ENCODE measurements at places on chromosomes 3 and 15.
A peak's percentile ranks its signal among the peaks of the same experiment; 100 is the strongest.

DNA sequence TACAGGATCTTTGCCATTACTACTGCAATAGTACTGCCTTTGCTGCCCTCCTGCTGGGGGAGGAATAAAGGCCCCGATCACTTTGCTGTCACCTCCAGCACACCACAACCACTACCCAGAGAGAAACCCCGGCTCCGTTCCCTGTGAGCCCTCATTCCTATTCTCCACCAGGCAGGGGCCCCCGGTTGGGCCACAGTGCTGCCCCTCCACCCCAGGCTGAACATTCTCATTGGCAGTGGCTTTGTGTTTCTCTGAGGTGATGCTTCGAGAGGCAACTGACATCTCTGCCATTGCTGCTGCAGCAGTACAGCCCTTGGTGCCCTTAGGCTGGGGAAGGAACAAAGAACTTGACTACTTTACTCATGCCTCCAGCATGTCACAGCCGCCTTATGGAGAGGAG is 612.9 kb upstream of the EPHA6 start:
- DNase-seq = no peak

GRCh38 chr3:182879031-182879611 is 85.8 kb downstream of the ATP11B start:
- no peak for DNase-seq

- no peak for DNase-seq
These were observed 172.3 kb upstream of the MCTP2 start for GRCh38 chr15:94059013-94059587.

DNA sequence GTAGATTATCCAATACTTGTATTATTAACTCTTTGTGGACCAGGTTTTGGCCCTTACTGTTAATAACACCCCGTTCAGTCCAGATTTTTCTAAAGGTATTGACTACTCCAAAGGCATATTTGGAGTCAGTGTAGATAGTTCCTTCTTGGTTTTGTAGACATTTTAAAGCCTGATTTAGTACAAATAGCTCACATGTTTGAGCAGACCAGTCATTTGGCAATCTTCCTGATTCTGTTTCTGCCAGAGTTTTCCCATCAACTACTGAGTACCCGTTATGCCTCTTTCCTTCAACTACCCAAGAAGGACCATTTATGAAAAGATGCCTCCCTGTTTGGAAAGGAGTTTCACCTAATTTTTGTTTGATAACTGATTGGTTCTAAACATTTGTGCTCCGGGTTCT is 82.0 kb downstream of the CHCHD4 start:
- DNase-seq = peak; percentile 2

- no peak for DNase-seq
These were observed 41.5 kb downstream of the SLCO3A1 start for GRCh38 chr15:91895051-91895450.

- no peak for DNase-seq
These were observed 177.0 kb downstream of the RAP2B start for GRCh38 chr3:153339065-153339464.

DNA sequence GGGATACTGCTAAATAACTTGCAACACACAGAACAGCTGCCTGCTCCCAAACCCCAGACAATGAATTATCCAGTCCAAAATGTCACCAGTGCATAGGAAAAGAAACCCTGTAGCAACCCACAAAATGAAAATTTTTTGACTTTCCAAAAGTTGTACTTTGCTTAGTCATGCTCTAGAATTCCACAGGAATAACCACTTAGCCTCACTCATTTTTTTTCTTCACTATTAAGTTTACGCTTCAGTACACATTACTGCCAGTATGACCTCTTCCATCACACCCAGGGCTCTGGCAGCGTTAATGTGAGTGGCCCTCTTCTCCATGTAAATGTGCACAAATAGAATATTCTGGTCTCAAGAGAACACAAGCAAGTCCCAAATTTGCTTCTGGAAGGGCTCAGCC is 259.8 kb downstream of the MAGI1 start:
- DNase-seq = peak; percentile 53

DNA sequence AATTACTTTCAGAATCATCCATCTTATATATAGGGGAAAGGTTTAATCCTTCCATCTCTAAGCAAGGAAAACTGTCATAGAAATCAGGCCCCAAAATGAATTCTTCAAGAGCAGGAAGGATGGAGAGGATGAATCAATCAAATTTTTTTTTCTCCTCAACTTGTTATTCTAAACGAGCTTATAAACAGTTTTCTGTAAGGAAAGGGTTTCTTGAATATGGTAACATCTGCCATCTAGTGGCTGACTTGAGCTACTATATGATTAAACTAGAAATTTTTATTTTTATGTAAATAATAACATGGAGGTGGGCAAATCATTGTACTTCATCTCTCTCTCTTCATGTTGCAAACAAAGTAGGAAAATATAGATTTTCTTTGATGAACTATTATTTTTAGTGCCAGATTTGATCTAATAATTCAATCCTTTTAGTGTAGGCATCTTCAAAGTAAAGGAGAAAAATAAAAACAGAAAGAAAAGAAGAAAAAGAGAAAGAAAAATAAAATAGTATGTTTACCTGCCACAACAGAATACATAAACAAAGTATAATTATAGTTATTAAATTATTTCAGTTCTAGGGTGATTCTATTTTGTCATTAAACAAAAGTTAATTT is 146.6 kb downstream of the SERPINI1 start:
- peak; percentile 62 for DNase-seq

DNA sequence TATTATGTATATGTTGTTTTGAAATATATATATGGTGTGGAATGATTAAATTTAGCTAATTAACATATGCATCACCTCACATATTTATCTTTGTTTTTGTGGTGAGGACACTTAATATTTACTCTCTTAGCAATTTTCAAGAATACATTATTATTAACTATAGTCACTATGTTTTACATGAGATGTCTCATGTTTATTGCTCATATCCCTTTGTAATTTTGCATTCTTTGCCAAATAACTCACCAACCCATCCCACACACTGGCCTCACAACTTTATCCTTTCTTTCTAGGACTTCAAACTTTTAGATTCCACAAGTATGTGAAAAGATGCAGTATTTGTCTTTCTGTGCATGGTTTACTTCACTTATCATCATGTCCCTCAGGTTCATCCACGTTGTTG is 950.2 kb upstream of the CADM2 start:
- no peak for DNase-seq

- DNase-seq = no peak
These were observed 53.6 kb upstream of the SNRPA1 start for GRCh38 chr15:101348643-101349042.

GRCh38 chr3:114464548-114464947 is 170.7 kb downstream of the TIGIT start:
- DNase-seq = no peak

GRCh38 chr3:102339671-102340070 is 95.1 kb upstream of the ZPLD1 start:
- DNase-seq = no peak

- peak; percentile 56 for DNase-seq
These were observed 66.4 kb upstream of the NR2E3 start for GRCh38 chr15:71743861-71744382.

DNA sequence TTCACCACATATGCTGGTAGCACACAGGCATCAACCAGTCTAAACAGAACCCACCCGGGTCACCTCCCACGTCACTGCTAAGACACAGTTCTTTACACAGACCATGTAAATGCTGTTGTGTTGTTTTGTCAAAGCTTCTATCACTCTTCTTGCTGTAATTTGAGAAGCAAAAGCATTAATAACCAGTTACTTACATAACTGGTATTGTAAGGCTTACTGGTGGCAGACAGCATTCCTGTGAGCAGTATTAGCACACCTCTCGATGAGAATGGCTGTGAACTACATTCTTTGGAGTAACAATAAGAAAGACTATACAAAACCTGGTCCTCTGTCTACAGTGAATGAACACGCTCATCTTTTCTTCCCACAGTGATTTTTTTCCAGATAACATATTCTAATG is 479.2 kb downstream of the LPP start:
- DNase-seq = no peak

DNA sequence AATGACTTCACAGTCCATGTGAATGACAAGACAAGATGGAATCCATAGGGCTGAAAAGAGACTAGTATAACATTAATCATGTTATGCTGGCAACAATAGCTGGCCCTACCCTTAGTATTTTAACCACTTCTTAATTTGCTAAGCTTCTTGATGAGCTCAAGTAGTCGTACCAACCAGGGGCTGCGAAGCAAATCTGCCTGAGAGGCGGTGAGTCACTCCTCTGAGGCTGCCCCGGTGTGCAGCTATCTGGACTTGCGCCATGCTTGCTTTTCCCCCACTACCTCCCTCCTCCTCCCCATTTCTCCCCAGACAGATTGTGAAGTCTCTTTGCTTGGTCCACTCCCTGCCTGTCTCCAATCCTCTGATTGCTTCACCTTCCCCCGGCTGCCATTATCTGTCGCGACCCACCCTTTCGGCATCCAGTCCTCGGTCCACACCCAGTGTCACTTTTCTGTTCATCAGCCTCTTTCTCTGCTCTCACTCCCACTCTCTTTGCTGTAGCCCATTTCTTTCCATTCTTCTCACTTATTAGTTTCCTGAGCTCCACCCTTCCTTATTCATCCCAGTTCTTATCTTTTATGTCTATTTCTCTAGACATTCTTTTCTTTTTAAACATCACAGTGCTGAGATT is 42.7 kb downstream of the DUT start:
- DNase-seq = peak; percentile 88

- peak; percentile 99 for DNase-seq
These were observed 9.6 kb downstream of the TGM4 start for GRCh38 chr3:44883999-44884431.

- DNase-seq = peak; percentile 31
These were observed 213.9 kb downstream of the MTHFS start for GRCh38 chr15:79682851-79683288.

DNA sequence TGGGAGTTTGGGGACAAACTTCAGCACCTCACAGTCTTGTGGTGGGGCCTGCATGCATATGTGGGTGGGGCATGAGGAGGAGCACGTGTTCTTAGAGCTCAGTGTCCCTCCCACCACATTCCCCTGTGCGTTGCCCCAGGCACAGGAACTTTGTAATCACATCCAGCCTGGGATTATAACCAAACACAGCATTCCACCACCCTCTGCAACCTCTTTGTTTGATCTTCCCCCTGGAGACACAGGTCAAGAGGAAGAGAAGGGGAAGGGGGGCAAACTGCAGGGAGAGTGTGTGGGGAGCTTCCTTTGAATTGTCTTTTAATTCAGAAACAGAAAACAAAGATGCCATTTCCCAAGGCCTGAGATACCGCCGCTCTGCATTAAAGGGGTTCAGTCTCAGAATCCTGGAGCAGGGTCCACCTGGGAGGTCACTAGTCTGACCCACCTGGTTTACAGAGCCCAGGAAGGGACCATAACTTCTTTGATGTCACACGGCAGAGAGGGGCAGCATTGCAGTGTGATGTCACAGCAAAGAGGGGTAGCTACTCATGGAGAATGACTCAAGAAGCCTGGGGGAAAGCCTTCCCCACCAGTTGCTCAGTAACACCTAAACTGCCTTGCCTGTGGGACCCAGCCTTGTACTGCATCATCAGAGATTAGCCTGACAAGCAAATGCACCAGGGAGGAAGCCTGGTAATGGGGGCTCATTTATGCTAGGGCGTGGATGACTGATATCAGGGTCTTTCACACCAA is 106.3 kb upstream of the RNU6-1 start:
- DNase-seq = peak; percentile 30

GRCh38 chr3:12553921-12554391 is 2.9 kb upstream of the MKRN2 start:
- DNase-seq = peak; percentile 33

DNA sequence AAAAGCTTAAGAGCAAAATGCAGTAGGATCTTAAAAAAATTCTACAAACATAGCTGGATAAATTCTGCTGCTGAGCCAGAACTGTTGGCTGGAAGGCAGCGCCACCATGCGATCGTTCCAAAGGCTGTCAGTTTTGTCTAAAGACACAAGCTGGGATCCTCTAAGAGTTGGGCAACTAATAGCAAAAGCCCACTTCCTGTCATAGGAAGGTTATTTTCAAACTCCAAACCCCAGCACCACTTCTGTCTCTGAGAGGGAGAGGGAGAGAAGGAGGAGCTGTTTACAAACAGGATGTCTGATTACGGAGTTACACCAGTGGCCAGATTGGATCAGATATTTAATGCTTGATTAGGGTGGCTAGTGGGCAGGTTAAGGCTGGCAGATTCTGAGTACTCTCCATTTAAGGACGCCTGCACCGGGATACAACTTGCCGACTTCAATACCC is 44.0 kb downstream of the EIF4E3 start:
- DNase-seq = peak; percentile 74

DNA sequence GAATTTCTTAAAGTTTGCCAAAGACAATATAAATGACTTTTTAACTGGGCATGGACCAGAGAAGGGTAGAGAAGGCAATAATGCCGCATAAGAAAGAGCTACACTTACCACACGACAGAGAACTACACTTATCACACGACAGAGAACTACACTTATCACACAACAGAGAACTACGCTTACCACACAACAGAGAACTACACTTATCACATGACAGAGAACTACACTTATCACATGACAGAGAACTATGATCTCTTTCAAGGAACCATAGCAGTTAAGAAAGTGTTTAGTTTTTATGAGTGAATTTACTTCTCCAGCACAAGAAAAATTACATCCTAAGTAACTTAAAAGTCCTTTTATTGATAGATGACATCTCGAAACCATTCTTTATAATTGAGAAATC is 32.0 kb downstream of the DCUN1D1 start:
- no peak for DNase-seq

DNA sequence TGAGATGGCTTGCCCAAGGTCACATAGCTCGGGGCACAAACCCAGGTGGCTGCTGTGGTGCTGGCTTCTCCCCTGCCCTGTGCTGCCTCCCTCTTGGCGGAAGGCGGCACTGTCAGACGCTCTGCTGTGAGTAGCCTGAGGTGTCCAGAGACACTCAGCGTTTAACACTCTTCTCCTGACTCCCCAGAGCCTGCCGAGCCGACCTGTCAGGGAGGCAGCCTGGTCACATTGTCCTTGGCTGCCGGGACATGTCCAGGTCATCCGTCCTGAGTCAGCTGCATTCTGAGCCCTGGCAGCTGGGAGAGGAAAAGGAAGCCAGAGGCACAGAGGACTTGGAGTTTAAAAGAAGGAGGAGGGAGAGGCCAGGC is 4.7 kb downstream of the LMAN1L start:
- DNase-seq = no peak

GRCh38 chr3:178056868-178057267 is 479.4 kb upstream of the KCNMB2 start:
- no peak for DNase-seq

- DNase-seq = no peak
These were observed 18.1 kb downstream of the DUSP7 start for GRCh38 chr3:52038227-52038626.

- no peak for DNase-seq
These were observed 659.1 kb downstream of the GRM7 start for GRCh38 chr3:7520059-7520458.

GRCh38 chr3:3080309-3080708 is 29.9 kb downstream of the IL5RA start:
- no peak for DNase-seq

GRCh38 chr3:70740872-70741271 is 428.4 kb upstream of the MDFIC2 start:
- DNase-seq = no peak
